ENCODE measurements at places on chromosomes 12 and 14.

DNA sequence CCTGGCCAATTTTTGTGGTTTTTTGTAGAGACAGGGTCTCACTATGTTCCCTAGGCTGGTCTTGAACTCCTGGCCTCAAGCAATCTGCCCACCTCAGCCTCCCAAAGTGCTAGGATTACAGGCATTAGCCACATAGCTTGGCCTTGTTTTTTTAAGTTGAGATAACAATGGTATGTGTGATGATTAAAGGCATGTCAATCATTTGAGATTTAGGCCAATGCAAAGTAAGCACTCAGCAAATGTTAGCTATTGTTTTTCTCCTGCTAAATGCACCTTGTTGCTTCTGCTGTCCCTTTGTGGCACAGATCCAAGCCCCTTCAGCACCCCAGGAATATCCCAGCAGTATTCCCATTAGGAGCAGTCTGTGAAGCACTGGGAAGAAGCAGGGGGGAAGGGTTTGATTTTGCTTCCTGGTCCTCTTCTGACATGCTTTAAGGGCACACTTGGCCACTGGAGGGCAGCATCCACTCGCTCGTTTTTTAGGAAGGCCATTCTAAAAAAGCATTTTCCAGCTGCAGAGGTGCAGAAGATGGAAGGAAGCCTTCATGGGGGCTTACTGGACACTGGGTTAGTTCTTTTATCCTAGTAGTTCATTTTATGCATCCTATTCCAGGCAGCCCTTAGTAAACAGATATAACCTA is 70.2 kb upstream of the ZFP36L1 start:
- peak; percentile 39 for DNase-seq

DNA sequence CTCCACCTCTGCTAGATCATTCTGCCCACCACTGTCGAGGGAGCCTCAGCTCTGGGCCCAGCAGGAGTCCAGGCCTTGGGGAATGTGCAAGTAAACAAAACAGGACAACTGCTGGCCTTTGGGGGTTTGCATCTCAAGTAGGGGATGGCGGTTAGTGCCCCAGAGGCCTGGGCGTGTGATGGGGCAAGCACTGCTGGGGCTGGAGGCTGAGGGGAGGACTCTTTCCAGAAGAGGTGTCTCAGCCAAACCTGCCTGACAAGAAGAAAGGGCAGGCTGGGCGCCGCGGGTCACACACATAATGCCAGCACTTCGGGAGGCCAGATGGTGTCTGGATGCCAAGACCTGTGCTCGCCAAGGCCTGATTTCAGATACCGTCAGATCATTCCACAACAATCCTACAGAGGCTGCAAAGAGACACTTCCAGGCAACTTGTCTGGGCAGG is 8.6 kb upstream of the ALDH2 start:
- DNase-seq, result no peak

- no peak for DNase-seq
These were observed 104.6 kb downstream of the GALC start for GRCh38 chr14:87888136-87888999.

- DNase-seq, result no peak
These were observed at the start of gene LRP1-AS for GRCh38 chr12:57146961-57147944. LRP1-AS (minus strand) TSS chr12:57147619.

DNA sequence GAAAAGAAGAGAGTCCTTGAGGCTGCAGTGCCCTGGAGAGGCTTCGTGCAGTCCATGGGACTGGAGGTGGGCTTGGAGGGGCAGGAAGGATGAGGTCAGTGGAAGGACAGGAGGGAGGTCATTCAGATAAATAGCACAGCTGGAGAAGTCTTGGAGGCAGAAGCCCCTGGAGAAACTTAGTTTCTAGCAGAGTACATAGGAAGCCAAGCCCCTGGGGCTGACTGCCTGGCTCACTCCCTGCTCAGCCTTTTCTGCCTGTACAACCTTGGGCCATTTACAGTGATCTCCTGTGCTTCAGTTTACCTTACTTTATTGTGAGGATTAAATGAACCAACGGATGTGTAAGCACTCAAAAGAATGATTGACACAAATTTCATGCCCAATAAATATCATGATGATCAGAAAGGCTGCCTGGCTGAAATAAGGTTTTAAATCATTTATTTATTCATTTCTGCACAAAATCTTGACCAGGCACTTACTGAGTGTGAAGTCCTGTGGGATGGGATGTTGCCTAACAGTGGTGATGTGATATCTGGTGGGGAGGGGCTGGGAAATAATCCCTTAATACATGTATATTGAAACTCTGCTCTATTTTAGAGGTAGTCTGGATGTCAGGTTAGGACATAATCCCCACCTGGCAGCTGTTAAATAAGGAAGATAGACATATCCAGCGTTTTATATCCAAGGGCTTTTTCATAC is 54.3 kb downstream of the PLEKHG7 start:
- DNase-seq, result no peak

GRCh38 chr12:19544353-19544752 is 105.1 kb downstream of the AEBP2 start:
- no peak for DNase-seq

DNA sequence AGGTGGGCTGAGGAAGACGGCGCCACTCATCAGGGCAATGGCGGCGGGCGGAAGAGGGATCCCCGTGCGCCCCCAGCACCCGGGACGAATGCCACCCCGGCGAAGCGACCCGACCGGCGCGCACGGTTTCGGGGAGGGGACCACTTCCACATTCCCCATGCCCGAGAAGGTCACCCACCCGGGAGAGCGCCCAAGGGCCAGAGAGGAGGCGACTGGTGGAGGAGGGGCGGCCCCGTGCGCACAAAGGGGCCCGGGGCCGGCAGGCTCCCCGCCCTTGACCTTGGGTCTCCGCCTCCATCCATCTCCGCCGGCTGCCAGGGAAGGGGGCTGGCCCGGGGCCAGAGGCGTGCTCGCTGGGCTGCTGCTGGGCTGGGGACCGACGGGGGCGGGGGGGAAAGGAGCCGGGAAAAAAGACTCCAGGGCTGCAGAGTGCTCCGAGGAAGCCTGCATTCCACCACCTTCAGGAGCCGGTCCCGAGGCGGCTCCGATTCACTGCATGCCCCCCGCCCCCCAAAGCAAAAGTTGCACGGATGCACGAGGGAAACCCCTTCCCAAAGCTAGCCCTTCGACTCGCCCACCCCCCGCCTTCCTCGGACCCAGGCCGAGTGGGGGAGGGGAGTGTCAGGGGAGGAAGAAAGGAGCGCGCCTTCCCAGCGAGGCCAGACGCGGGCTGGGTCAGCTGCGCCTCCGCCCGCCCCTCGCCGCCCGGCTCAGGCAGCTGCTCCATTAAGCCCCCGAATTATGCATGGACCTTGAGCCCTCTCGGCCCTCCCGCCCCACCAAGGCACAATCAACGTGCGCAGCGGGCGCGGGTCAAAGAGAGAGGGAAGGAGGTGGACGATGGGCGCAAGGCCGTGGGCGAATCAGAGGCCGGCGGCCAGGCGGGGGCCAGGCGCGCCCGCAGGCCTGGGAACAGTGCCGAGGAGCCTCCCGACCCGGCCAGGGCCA is 26.2 kb downstream of the BCL11B start:
- DNase-seq, result no peak

GRCh38 chr12:4154672-4155225 is 118.8 kb upstream of the CCND2 start:
- DNase-seq, result no peak

DNA sequence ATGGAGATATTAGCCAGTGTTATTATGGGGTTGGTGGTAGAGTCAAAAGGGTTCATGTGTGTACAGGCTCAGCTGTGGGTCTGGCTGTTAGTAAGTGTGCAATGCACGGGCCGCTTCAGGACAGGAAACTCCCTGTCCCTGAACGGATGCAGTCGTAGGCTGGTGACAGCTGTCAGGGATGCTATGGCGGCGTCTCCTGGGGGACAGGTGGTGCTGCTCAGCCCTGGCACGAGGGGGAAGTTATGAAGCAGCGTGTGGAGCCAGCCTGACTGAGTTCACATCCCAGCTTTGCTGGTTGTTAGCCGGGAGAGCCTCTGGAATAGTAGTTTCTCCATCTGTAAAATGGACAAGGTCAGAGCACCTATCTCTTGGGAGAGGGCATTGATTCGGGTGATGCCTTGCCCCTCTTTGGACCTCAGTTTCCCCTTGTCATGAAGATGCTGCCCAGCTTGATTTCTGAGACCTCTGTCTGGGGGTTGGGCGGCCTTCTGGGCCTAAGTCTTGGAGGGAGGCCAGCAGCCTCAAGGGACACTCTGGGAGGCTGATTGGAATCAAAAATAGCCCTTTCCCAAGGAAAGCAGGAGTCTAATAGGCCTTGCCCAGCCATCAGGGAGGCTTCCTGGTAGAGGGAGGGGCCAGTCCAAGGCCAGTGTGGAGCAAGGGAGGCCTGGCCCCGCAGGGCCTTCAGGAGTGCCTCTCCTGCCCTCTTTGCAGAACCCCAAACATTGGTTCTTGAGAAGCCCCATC is 7.1 kb downstream of the ASB2 start:
- no peak for DNase-seq

DNA sequence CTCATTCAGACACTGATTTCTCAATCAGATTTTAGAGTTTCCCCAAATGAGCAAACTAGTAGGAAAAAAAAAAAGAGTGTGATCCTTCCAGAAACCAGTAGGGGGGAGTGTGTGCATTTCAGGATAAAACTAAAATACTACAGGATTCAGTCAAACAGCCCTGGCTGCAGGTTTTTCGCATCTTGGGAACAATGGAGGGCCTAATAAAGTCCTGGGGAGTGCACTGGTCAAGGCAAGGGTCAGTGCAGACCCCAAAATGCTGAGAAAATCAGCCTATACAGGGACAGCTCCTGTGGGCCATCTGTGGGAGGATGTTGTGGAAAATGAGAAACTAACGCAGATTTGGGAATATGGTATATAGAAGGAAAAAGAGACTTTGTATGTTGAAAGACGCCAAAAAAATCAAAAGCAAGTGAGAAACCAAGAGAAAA is 22.2 kb upstream of the ABCD4 start:
- peak; percentile 25 for DNase-seq

DNA sequence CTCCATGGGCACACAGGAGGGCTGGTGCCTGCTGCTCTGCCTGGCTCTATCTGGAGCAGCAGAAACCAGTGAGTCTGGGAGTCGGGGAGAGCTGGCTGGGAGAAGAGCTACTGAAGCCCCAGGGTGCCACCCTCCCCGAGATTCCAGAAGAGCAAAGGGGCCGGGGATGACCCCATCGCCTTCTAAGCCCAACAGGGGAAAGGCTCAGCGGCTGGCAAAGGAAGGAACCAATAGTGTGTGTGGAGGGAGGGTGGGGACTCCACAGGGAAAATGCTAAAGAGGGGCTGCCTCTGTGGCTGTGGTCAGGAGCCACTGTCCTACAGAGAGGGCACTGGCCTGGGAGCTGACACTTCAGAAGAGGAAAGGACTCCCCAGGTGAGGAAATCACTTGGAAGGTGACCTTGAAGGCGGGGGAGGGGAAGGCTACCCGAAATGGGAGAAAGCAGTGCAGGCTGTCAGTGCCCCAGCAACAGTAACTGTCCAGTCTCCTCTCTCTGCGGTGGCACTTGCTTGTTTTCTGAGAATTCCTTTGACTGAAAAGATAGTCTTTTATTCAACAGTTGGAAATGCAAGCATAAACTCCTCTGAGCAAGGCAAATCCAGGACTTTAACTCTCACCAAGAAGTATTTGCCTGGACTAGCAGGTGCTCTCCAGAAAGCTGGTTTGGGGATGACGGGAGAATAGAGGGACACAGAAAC is 552 bp downstream of the TAPBPL start:
- DNase-seq, result peak; percentile 50

DNA sequence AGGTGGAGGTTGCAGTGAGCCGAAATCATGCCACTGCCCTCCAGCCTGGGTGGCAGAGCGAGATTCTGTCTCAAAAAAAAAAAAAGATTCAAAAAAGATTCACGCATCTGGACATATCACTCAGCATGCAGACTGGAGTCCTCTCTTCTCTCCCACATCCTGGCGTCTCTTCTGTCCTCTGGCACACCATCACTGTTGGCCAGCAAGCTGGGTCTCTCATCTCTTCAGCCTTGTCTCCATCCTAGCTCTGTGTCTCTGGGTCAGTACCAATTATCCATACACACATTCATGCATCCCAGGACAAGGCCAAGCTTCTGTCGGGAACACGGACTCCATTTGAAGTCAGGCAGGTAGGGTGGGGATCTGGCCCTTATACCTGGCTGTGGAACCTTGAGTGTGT is 105.5 kb upstream of the MAP1LC3B2 start:
- DNase-seq, result no peak

- no peak for DNase-seq
These were observed 31.1 kb upstream of the POC1B start for GRCh38 chr12:89556976-89557375.

DNA sequence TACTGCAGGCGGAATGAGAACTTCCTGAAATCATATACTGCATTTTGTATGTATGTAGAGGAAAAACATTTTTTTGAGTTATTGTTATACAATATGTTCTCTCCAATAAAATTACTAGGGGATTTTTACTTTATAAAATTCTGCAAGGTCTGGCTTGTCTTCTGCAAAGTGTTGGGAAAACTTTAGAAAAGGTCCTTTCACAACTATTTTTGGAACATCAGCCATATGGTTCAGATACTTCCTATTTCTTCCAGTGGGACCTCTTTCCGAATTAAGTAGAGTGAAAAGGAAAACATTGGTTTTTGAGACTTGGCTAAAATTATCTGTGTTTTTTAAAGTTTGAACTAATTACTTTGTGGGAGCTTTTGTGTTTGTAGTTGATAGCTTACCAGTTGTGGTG is 52.7 kb downstream of the DAAM1 start:
- no peak for DNase-seq

DNA sequence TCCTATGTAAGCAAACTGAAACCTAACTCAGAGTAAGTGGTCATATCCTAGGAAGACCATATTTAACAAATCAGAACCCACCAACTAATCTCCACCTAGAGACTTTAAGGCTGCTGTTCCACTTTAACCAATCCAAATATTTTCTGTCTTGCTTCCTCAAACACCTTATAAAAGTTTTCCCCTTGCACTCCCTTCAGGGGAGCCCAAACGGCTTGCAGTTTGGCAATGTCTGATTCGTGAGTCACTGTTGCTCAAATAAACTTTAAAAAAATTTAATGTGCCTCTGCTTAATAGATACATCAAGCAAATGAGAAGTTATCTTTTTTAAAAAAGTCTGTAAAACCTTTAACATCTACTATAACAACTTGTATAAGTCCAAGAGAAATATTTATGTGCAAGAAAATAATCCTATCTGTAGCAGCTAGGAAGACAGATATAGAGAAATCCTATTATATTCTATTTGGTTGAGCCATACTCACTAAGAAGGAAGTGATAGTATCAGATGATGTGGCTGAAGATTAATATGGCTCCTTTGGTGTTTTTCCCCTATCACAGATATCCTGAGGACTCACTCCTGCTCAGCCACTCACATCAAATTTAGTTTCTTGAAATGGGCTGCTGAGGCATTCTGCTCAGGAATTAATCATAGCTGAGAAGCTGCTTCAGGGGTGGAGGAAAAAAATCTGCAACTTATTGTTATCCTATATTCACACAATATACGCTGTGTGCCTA is 65.1 kb upstream of the DUSP6 start:
- no peak for DNase-seq
